SW 1271 (cell line): ENCODE measurements at places on chromosomes 4 and X.
A peak's percentile ranks its signal among the peaks of the same experiment; 100 is the strongest.

DNA sequence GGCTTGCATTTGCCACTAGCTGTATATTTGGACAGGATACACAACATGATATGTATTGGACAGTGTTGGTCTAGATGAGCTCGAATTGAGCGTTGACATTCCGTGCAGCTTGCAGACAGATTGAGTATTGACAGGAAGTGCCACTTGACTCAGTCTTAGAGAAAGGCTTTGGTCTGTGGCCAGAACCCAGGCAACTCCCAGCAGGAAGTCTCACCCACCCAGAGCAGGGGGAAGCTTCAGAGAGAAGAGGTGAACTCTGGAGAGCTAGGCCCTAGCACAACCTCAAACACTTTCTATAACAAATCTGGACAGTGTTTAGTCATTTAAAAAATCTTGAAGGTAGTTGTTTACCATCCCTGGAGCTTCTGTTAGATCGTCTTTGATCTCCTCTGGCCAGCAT, 280.5 kb downstream of the FBXW7 start:
- peak; percentile 9 for DNase-seq

GRCh38 chr4:109025471-109026076, 262.7 kb upstream of the ETNPPL start:
- no peak for DNase-seq

GRCh38 chr4:2343476-2343875, 75.0 kb downstream of the ZFYVE28 start:
- no peak for DNase-seq

DNA sequence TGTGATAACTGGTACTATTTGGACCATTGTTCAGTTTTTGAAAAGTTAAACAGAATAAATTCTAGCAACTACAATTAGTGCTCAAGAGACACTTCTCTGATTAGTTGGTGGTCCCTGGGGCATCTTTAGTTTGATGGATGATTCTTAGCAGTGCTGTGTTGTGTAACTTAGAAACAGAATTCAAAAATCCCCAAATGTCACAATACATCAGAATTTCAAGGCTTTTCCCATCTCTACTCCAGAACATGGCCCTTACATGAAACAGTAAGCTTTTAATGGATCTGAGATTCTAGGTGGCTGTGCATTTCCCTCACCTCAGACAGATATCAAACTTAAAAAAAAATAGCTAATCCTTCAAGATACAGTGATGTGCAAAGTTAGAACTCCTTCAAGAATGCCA, 104.4 kb upstream of the CXCL13 start:
- DNase-seq: no peak

DNA sequence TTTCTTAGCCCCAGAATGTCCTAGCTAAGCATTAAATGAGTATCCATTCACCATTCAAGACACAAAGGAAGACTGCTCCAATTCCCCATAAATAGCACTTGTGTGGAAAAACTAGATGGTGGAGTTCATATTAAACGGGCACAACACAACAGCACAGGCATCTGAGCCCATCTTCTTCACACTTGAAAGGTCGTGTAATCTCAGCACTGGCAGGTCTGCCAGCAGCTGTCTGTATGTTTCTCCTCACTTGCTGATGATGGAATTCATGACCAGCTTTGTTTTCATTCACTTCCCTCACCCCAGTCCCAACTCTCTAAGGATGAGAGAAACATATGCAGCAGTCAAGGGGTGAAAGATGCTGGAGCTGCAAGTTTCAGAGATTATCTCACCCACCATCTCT, 148.7 kb downstream of the AFAP1 start:
- no peak for DNase-seq

- DNase-seq: no peak
Measured at GRCh38 chrX:40310016-40310415, 212.3 kb upstream of the BCOR start.

DNA sequence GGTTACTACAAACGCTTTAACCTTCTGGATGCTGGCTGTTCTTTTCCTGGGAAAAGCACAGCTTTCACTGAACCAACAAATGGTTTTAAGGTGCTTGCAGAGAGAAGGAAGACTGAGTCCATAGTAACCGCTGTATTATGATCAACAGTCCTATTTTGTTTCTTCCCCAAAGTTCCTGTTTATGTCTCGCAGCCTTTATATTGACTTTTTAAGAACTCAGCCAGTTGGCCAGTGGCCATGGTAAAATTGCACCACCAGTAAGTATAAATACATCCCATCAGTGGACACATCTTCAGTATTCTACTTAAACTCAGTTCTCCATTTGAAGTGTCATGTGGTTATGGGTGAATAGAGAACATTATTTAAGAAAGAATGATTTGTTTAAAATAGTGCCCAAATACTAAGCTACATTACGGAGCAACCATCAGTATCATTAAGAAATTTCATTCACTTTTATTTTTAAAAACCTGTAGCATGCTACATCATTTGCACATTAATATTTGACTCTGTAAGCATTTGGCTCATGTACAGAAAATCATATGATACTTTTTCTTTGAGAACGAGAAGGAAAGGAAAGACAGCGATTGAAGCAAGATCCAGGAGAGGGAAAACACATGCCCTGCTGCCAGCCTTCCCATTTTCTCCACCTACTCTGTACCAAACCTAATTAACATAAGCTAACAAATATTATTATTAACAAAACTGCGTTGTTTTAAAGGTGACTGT, 287.0 kb downstream of the ARHGAP24 start:
- DNase-seq: no peak

GRCh38 chr4:26075583-26075982, 161.6 kb downstream of the SMIM20 start:
- no peak for DNase-seq

DNA sequence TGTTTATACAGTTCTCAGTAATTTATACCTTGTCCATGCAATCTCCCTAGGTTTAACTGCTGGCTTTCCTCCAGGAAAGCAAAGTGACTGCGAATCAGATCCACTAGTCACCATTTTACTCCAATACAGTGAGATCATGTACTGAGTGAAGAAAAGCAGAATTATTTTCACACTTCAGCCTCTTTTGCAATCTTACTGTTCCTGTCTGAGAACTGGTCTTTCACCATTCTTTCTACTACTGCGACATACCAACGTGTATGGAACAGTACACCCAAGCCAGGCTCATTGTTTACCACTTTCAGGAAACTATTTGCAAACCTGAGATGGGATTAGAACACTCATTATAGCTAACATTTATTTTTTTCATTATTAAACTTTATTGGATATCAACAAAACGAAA, 8.0 kb upstream of the MSL3 start:
- no peak for DNase-seq

- peak; percentile 42 for DNase-seq
Measured at GRCh38 chrX:119015407-119016237, 41.2 kb downstream of the LONRF3 start.

DNA sequence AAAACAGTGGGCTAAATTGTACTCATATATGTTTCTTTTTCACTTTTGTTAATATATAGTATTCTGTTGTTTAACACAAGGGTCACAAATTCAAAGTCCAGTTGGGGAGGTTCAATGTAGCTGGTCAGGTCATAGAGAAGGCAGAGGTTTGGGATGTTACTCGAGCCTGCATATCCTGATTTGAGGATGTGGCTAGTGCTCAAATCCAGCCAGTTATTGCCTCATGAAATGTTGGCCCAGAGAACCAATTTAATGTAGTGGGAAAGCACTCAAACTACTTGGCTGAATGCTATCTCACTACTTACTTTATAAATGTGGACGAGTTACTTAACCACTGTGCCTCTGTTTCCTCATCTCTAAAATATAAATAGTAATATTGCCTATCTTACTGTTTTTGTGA, 12.5 kb downstream of the USO1 start:
- no peak for DNase-seq

GRCh38 chr4:96654045-96654444, 814.2 kb downstream of the PDHA2 start:
- no peak for DNase-seq

DNA sequence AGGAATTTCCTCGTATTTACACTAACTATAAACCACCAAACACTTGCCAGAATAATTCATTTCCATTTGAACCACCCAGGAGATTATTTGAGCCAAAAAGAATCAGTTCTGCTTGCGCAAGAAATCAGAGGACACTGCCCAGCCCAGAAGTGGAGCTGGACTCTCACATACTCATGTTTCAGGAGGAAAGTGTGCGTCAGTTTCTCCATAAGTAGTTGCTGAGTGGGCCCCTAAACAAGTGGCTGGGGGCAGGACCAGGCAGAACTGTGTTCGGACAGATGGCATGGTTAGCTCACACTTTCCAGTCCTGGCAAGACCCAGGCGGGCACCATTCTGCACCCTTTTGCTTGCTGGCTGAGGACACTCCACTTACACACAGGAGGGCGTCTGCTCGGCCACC, 38.8 kb downstream of the BTC start:
- DNase-seq: no peak

DNA sequence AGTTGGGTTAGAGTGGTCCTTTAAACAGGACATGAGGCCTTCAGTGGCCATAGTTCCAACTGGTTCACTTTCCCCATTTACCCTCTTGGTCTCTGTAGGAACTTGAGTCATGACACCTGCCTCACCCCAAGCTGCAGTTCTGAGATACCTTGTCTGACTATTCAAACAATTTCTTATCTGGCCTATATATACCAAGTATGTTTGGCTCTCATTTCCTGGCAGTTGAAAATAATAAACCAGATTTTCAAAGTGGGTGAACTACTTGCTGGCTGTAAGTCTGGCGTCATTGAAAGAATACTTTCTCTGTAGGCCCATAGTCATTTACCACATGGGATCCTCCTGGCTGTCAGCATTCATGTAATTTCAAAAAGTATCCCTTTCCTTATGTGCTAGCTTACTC, 228.8 kb downstream of the SHROOM3 start:
- DNase-seq: no peak

DNA sequence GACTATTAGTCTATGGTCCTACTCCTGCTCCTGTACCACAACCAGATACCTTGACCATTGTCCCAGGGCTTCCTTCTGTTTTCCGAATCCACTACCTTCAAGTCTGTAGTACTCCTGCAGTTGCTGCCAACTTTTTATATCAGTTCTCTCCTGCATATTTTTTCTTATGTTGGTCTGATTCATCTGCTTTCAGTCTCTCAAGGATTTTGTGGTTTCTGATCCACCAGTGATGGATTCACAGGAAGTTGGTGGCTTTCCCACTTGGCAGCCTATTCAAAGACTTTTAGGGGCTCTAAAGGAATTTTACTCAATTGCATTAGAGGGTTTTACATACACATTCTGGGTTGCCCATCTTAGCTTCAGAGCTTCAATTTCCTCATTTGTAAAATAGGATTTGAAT, 23.6 kb downstream of the KIF4A start:
- DNase-seq: no peak

GRCh38 chr4:40193578-40193977, 3.3 kb upstream of the RHOH start:
- DNase-seq: no peak

DNA sequence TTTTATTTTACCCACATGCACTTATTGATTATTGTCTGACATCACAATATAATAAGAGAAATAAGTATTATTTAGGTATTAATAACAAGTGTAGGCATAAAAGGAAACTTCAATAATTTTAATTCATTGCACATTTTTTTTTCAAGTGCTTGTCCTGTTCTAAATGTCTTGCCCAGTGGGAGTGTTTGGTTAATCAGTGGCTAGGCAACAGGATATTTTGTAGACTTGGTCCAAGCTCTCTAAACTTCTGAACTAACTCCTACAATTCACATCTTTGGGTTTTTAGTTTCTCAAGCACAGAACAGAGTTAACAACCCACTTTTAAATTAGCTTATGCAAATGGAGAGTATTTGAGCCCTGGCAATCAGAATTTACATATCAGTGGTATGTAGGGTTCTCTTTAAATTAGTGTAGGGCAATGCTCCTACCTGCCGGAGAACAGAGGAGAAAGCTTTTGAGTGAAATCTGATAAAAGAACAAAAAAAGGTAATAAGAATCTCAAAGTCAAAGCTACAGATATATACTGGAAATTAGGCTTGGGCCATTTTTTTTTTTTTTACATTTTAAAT, 353.5 kb downstream of the ADGRL3 start:
- no peak for DNase-seq

DNA sequence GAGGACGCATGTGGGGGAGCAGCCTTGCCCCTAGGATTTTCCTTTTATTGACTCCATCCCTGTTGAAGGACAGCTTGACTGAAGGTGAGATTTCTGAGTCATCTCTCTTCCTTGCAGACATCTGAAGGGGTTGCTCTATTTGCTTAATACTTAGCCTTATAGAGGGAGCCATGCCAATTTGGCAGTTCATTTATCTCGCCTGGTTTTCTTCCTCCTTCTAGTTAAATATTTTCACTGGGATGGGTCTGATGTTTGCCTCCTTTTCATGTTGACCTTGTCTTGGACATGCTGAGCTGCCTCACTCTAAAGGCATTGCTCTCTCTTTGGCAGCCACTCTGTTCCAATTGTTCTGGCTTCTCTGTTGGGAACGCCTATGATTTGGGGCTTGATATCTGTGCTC, 151.0 kb upstream of the PSAPL1 start:
- no peak for DNase-seq

- DNase-seq: no peak
Measured at GRCh38 chr4:14452001-14452400, 550.3 kb upstream of the CPEB2 start.

- no peak for DNase-seq
Measured at GRCh38 chr4:182103614-182104319, 139.4 kb upstream of the TENM3 start.

- no peak for DNase-seq
Measured at GRCh38 chr4:38832206-38832605, 24.4 kb downstream of the TLR6 start.

DNA sequence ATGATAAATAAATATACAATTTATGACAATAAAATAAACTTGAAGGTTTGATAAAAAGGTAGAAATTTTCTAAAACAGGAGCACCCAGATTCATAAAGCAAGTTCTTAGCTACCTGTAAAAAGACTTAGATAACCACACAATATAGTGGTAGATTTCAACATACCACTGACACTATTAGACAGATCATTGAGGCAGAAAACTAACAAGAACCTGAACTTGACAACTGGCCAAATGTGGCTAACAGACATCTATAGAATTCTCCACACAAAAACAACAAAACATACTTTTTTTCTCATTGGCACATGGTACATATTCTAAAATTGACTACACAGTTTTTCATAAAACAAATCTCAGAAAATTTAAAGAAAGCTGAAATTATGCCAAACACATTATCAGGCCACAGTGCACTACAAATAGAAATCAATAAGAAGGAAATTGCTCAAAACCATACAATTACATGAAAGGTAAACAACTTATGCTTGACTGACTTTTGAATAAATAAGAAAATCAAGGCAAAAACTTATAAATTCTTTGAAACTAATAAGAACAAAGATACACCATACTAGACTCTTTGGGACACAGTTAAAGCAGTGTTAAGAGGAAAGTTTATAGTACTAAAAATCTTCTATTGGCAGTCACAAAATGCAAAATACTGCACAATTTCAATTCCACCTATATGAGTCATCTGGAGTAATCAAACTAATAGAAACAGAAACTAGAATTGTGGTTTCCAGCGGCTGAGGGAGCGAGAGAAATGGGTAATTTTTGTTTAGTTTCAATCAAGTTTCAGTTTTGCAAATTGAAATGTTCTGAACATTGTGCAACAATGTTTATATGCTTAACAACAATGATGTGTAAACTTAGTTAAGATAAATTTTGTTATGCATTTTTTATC, 925.6 kb downstream of the SH3BGRL start:
- DNase-seq: no peak

- DNase-seq: no peak
Measured at GRCh38 chr4:75817901-75818300, 84.4 kb downstream of the PPEF2 start.

GRCh38 chrX:12967711-12968465, 7.0 kb upstream of the TMSB4X start:
- DNase-seq: no peak
